ENCODE measurements at places on chromosomes 7 and 10.
A peak's percentile ranks its signal among the peaks of the same experiment; 100 is the strongest.

GRCh38 chr7:148699024-148699781 lies 500 bp downstream of the CUL1 start:
- DNase-seq, result peak; percentile 59

GRCh38 chr7:97094284-97094930 lies 23.1 kb upstream of the SDHAF3 start:
- no peak for DNase-seq

- no peak for DNase-seq
Measured at GRCh38 chr7:147096629-147097028, 980.0 kb downstream of the CNTNAP2 start.

- no peak for DNase-seq
Measured at GRCh38 chr10:76881477-76882220, 756.0 kb downstream of the KCNMA1 start.

DNA sequence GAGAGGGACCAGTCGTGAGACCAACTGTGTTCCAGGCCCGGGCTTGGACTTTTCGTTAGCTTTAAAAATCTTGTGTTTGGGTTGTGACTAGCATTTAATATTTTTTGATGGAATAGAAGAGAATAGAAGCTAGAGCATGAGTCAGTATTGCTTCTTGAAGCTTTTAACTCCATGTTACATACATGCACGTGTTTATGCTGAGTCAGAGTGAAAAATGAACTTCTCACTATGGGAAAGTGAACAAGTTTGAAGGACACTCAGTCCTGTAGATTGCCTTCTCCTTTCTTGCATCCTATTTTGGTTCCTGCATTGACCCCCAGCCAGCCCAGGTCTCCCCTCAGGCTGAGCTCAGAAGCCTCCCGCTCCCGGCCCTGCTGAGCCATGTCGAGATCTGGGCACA lies 31.8 kb downstream of the GHRHR start:
- no peak for DNase-seq

- DNase-seq, result no peak
Measured at GRCh38 chr7:14687777-14688176, 214.8 kb downstream of the DGKB start.

DNA sequence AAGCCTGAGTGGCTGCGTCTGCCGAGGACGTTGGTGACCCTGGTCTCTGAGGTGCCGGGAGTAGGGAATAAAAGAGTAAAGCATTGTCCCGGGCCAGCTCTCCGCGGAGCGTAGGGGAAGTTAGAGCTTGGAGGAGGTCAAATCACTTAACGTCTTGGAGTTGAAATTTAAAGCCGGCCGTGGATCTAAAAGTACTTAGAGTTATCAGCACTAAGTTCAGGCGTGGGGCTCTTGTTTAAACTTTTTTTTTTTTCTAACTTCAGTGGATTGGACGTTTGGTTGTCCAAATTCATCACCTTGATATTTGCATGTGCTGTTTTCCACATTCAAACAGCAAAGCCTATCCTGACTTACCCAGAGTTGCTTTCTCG lies 700 bp downstream of the NIPSNAP2 start:
- DNase-seq, result no peak

GRCh38 chr10:9733766-9734165 lies 1283.9 kb upstream of the CELF2 start:
- no peak for DNase-seq

- no peak for DNase-seq
Measured at GRCh38 chr10:360653-361052, 225.4 kb downstream of the ZMYND11 start.

- DNase-seq, result no peak
Measured at GRCh38 chr10:86359111-86359510, 7.5 kb downstream of the GRID1 start.

DNA sequence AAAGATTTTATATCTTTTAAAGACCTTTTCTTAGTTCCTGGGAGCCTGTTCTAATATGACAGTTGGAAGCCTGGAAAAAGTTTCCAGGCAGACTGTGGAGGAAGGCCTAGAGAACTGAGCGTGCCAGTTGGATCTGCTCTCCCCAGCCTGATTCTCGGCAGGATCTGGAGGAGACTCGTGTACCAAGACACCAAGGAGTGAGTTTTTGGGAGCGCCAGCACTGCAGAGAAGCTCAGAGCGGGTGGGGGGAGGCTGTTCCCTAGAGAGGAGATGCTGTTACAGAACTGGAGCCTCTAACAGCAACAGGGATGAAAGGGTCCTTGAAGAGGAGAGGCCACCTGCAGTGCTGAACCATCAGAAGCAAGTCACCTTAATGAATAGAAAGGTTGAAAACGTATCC lies 52.9 kb downstream of the LYZL2 start:
- DNase-seq, result no peak

GRCh38 chr10:78579576-78579975 lies 489.2 kb upstream of the ZMIZ1 start:
- DNase-seq, result no peak

GRCh38 chr10:11080564-11080984 lies 62.9 kb downstream of the CELF2 start:
- DNase-seq, result no peak

DNA sequence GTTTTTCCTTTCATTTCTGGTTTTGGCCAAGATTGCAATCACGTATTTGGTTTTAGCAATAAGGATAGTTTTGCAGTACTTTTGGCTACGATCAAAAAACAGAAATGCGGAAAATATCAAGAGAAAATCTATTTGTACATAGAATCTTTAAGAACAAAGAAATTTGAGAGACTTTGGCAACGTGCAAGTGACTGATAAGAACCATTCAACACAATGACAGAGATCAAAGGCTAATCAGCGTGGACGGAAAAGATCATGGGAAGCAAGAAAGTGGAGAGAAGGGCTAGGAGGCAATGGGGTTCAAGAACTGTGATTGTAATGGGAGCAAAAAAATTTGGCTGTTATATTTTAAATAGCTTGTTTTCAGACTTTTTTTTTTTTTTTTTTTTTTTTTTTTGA lies 16.2 kb upstream of the LRRN3 start:
- DNase-seq, result no peak

DNA sequence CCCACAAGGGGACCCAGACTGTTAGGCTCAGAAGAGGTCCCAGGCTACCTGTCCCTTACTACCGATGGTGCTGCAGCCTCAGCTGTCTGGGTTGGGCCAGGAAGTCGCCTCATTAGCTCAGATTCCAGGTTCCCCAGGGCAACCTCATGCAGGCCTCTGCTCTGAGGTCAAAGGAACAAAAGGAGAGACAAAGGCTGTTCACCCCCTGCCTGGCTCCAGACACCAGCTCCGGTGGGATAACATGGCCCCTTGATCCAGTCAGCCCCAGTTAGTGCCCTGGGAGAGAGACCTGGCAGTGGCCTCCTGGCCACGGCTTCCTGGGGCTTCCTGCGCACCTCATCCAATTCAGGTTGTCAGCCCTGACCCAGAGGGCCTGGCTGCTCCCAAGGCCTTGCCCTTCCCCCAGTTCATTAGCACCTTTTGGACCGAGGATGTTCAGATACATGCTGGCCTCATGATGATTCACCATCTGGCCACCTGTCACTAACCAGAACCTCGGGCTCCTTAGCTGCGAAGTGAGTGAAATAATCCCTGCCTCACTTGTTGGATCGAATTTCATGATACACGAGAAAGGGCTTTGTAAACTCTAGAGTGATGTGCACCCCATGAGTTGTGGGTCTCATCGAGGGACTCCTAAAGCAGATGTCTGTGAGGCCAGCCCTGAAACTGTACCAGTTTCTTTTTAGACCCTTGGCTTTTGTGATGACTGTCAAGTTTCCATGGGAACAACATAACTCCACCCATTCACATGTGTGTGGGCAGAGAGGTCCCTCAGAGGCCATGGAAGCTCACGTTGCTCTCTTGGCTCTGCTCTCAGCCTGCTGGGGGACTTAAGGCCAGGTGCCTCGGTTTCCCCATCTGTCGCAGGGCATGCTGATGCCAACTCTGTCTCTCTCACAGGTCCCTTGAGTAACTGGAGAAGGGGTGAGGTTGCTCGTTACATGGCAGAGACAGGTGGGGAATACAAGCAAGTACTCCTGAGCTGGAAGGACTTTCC lies 79.5 kb upstream of the PCBD1 start:
- peak; percentile 22 for DNase-seq

DNA sequence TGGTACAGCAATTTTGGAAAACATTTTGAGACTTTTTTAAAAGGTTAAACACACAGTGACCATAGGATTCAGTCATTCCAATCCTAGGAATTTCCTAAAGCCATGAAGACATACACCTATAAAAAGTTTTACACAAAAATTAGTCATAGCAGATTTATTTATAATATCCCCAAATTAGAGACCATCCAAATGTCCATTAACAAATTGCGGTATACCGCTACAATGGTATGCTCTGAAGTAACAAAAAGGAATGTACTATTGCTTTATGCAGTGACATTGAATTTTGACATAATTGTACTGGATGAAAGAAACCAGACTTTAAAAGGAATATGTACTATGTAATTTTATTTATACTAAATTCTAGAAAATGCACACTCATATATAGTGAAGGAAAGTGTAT lies 362.8 kb downstream of the HGF start:
- DNase-seq, result no peak

GRCh38 chr10:127563718-127564553 lies 14.8 kb downstream of the NPS start:
- DNase-seq, result peak; percentile 58

DNA sequence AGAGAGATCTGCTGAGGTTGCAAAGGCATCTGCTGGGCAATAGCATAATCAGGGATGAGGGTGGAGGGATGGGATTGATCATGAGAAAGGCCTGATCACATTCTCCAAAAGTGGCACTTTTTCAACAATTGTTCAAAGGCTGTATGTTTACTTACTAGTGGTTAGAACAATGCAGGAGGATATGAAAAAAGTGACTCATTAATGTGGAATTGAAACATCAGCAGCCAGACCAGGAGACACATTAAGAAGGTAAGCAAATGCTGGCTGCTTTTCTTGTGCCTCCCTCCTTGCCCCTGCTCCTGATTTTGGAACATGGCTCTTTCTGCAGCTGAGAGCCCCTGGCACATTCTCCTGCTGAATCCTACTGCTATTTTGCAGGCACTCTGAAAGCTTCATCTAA lies 63.5 kb downstream of the FAM204A start:
- no peak for DNase-seq

DNA sequence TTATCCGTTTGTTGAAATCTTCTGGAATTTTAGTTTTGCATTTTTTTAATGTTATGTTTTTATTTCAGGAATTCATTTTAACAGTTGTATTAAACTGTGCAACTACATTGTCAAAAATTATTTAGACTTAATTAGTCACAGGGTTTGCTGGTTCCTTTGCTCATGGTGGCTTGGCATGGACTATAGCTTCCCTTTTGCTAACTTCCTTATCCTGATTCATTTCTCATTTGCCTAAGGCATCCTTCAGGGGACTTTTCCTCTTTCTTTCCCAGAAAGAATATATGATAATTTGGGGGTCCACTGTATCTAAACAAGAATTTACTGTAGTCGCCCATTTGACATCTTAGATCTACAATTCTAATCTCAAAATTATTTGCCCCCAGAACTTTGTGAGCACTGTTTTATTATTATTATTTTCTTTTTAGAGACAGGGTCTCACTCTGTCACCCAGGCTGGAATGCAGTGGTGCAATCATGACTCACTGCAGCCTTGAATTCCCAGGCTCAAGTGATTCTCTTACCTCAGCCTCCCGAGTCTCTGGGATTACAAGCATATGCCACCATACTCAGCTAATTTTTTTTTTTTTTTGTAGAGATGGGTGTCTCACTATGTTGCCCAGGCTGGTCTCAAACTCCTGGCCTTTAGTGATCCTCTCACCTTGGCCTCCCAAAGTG lies 13.9 kb downstream of the FIGNL1 start:
- DNase-seq, result no peak

- no peak for DNase-seq
Measured at GRCh38 chr7:159137906-159138305, 6.8 kb downstream of the VIPR2 start.

DNA sequence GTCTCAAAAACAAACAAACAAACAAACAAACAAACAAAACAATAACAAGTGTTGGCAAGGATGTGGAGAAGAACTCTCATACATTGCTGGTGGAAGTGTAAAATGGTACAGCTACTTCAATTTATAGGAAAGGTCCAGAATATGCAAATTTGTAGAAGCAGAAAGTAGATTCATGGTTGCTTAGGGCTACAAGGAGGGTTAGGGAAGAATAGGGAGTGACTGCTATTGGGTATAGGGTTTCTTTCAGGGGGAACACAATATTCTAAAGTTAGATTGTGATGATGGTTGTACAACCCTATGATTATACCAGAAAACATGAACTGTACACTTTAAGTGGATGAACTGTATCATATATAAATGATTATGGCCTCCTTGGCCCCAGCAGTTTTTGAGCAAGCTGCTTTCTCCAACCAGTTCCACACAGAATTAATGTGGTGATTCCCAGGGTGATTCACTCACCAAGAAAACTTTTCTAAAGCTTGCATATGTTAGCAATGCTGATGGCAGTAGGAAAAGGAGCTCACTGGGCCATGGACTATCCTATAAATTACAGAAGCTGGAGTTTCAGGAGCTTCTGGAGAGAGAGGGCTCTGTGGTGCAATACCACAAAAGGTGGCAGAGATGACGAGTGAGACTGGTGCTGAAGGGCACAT lies 52.8 kb upstream of the KCNIP2 start:
- no peak for DNase-seq

- DNase-seq, result no peak
Measured at GRCh38 chr10:31314256-31315150, 4.5 kb upstream of the ZEB1 start.

GRCh38 chr7:4712281-4713182 lies 30.4 kb downstream of the FOXK1 start:
- DNase-seq, result no peak

- no peak for DNase-seq
Measured at GRCh38 chr7:50182759-50183158, 89.7 kb upstream of the ZPBP start.

DNA sequence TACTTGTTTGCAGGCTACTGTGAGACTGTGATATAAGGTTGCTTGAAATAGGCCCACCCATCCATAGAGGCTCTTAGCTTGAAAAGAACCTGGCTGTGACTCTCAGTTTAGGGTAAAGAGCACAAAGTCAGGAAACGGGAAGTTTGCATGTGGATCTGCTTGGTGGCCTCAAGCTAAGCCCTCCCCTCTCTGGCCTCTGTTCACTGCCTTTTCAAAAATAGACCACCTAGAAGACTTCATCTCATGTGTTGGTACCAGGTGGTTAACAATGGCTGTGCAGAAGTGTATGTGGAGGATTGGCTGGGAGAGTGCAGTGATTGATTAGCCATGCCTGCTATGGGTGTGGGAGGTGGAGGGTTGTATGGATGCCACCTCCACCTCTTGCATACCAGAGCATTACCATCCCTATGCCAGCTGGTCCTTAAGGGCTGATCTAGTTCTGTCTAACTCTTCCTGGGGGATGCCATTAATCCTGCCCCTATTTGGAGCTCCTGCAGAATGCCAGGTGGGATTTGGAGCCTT lies 122.0 kb downstream of the ZMIZ1 start:
- no peak for DNase-seq

- no peak for DNase-seq
Measured at GRCh38 chr10:909831-910230, 21.7 kb downstream of the LARP4B start.

GRCh38 chr7:101739775-101740398 lies 77.5 kb upstream of the CUX1 start:
- no peak for DNase-seq

Data from WTC11 (cell line).